ENCODE measurements at places on chromosomes 12 and 14. TPM values are rescaled to one million over a fixed set of nuclear protein-coding genes. Genes with fewer than 3 reads are reported as not detected.

The OTX2 gene
- total RNA-seq, result not detected

The SYNDIG1L gene
- total RNA-seq, result not detected

The TMEM179 gene
- not detected for total RNA-seq

The KRT2 gene
- 0.10 TPM for total RNA-seq

The SLC38A6 gene
- total RNA-seq, result 5.9 TPM

The HSPA2 gene
- total RNA-seq, result 1.7 TPM

The FAM186B gene
- total RNA-seq, result 0.18 TPM

The CORO1C gene
- total RNA-seq, result 66.3 TPM

The CAPS2 gene
- 4.1 TPM for total RNA-seq

The DEPDC4 gene
- total RNA-seq, result 1.6 TPM

The TRIP11 gene
- 44.5 TPM for total RNA-seq

The ACOT6 gene
- total RNA-seq, result not detected

The COX14 gene
- 51.6 TPM for total RNA-seq

The FGF23 gene
- total RNA-seq, result not detected

The PPP1R36 gene
- 0.21 TPM for total RNA-seq

The CHGA gene
- not detected for total RNA-seq

The DTX1 gene
- not detected for total RNA-seq
